ENCODE measurements at places on chromosomes 13 and 19. TPM values are rescaled to one million over a fixed set of nuclear protein-coding genes. Genes with fewer than 3 reads are reported as not detected.

LGI4 gene
- 0.40 TPM for total RNA-seq

ANKLE1 gene
- 1.9 TPM for total RNA-seq

CCDC122 gene
- total RNA-seq = 0.62 TPM

POSTN gene
- not detected for total RNA-seq

CCNA1 gene
- total RNA-seq = 0.50 TPM

BCL2L12 gene
- 73.9 TPM for total RNA-seq

GSX1 gene
- not detected for total RNA-seq

ZNF578 gene
- total RNA-seq = 1.9 TPM

TMEM91 gene
- total RNA-seq = 5.6 TPM
